Foreskin keratinocyte (primary cell): ENCODE measurements at places on chromosomes 2 and 18. TPM values are rescaled to one million over a fixed set of nuclear protein-coding genes. Genes with fewer than 3 reads are reported as not detected.

DNA sequence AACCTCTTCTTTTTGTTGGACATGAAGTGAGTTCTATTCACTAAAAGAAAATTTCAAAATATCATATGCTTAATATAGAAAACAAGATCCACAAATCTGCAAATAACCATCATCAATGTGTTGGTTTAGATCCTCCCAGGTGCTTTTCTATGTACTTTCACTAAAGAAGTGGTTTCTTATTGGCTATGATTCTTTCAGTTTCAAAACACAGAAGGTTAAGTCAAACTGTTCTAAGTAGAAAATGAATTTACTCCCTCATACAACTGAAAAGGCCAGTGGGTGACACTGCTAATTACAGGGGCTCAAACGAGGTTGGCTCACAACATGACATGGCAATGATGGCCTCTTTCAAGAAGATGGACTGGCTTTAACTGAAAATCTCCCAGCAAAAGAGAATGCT, 111.7 kb downstream of the GALR1 start:
- no peak for DNase-seq

- DNase-seq = no peak
Observed at GRCh38 chr18:60020107-60020925, 120.5 kb downstream of the PMAIP1 start.

DNA sequence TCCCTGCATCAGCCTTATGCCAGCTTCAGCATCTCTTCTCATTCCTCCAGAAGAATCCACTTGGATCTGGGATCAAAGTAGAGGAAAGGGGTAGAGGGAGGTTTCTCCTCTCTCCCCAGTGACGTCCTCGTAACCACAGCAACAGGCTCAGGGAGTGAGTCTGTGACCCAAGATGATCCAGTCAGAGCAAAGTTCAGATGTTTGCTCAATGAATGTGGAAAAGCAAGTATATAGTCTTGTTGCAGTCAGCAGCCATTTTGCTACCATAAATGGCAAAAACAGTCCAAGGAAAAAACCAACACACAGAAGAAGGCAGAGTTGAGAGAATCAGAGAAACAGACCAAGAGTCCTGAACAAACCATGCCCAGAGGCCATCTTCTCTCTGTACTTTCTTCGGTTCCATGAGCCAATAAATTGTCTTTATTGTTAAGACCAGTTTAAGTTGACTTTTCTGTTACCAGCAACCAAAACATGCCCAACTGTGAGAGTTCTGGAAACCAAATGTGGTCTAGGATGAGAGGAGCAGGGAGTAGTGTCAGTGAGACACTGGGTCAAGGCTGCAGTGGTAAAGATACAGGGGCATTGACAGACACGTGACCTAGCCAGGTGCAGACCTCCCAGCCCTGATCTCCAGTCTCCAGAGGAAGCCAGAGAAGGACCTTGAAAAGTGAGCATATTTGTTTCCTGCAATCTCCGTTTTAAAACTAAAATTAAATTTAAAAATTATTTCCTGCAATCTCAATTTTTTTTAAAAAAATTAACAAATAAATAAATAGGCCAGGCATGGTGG, 3.2 kb upstream of the CXCR1 start:
- no peak for DNase-seq

POTEJ gene
- not detected in 2 replicates for total RNA-seq

CNNM4 gene
- 7.4 and 7.9 TPM in 2 replicates for total RNA-seq

DNA sequence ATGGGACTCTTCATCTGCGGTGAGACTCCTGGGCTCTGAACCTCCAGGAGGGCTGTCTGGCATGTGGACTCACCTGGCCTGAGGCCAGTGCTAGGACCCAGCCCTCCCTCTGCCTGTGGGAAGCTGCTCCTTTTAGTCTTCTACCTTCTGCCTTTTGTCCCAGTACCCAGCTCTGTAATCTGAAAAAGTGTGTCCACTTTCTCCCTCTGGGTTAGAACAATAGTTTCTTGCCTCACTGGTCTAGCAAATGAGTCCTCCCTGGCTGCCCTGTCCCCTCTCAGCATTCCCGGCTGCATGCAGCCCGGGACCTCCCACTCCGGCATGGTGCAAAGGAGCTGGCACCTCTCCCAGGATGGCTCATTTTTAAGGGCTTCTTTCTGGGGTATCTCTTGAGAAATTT, 25.9 kb downstream of the GKN2 start:
- no peak for DNase-seq

DNA sequence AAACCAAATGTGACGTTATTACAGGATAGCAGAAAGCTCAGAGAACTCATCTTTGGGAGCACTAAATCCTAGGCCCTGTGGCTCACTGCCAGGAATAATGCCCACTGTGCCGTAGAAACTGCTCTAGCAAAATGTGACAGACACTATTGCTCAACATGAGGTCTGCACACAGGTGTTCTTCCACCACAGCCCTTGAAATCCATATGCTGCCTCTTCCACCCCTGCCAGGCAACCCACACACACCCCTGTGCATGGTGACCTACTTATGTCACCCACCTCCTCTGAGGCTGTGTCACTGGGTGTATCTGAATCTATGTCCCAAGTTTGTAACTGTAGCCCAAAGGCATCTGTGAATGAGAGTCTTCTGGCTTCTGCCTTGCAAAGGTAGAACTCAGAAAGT, 66.1 kb upstream of the MBOAT2 start:
- DNase-seq = no peak

HSBP1L1 gene
- total RNA-seq = 23.9 and 26.1 TPM in 2 replicates

GRCh38 chr18:40812981-40813515, 1142.0 kb upstream of the PIK3C3 start:
- peak; percentile 22 for DNase-seq

AQP12A gene
- not detected in 2 replicates for total RNA-seq

ADAM23 gene
- 0.28 and 0.31 TPM in 2 replicates for total RNA-seq

DNA sequence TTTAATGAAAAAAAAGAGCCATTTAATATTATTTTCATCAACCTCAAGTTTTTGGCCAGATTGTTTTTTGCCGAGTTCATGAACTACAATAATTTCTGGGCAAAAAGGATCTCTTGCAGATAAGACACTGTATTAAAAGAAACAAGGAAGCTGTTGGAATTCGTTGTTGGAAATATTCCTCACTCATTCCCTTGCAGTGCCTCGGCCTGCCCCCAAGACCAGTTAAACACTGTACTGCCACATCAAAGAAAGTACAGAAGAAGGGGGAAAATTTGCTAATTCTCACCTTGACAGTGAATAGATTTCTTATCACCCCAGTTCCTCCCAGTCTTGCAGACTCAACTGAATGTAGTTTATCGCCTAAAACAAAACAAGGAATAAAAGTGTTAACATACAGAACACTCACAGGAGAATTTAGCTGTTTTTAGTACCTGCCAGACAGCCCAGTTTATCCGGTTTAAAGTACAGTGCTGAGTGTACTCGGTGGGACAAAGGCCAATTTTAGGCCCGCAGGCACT, 1.2 kb downstream of the IDH1 start:
- DNase-seq = no peak

DNA sequence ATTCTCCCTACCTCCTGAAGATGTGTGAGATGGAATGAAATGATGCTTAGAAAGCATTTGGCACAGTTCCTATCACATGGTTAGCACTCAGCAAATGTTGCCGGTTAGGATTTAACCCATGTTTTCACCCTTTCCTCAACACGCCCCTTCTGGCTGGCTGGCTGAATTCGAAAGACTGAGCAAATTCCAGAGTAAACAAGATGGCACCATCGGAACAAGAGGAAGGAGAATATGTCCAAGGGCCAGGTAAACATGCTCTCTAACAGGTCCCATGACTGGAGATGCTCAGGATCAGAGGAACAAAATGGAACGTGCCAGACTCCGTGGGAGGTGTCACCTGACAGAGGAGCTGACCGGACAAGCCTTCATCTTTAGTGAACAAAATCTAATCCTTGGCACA, 145.6 kb downstream of the ANKRD44 start:
- no peak for DNase-seq
